Stimulated activated CD4-positive, alpha-beta T cell treated with anti-CD3 and anti-CD28 coated beads, Interleukin-1b, Interleukin-23, amount 100 ng/mL, for 1 hour (primary cell): ENCODE measurements at places on chromosomes 12 and 14.

- no peak for DNase-seq
Measured at GRCh38 chr14:93522221-93522620, 91.5 kb downstream of the UNC79 start.

DNA sequence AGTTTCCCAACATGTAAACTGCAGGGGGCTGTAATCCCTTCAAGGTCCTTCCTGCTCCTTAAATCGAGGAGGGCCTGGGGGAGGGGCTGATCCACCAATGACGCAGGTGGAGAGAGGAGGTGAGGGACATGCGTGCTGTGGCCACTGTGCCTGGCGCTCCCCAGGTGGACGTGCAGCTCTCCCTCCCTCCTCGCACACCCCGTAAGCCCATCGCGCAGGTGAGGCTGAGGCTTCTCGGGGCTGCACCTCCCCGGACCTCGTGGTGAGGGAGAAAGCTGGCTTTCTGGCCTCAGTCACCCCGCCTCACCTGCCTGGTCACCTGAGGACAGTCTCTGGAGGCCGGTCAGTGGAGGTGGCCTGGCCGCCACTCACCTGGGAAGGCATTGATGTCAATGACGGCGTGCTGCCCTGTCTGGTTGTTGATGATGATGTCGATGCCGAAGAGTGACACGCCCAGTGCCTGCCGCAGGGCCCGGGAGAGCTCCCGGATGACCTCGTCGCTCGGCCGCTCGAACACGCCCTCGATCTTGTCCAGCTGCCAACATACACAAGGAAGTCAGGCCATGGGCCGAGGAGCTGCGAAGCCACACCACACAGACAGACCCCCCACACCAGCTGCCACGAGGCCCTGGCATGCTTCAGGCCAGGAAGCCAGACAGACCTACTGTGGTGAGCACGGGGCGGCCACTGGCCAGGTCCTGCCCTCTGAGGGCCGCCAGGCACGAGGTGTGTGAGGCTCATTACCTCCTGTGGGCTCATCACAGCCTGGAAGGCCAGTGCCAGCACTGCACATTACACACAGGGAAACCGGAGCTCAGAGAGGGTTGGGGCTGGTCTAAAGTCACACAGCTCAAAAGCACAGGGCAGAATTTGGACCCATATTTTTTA, 23.3 kb downstream of the CHGA start:
- DNase-seq, result no peak

GRCh38 chr14:68316078-68316868, 476.6 kb downstream of the ZFP36L1 start:
- no peak for DNase-seq

- no peak for DNase-seq
Measured at GRCh38 chr14:21022686-21023085, 2.2 kb downstream of the NDRG2 start.

- DNase-seq, result no peak
Measured at GRCh38 chr12:30930238-30930637, 3.7 kb downstream of the TSPAN11 start.

- no peak for DNase-seq
Measured at GRCh38 chr14:62778310-62778709, 266.9 kb downstream of the KCNH5 start.
